ENCODE measurements at places on chromosomes 13 and 19.

DNA sequence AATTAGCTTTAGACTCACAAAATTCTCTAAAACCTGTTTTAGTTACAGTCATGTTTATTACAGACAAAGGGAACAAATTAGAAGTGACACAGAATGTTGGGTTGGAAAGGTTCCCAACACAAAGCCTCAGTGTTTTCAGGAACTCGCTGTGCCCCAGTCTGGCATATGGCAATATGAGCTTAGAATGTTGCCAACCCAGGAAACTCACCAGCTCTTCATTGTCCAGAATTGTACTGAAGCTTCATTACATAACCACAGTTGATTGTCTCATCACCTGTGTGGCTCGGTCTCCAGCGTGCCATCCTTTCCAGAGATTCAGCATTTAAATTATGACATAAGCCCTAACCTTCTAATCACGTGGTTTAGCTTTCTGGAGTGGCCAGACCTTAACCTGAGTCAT lies 19.1 kb downstream of the ZNF264 start:
- peak; percentile 96 for DNase-seq

DNA sequence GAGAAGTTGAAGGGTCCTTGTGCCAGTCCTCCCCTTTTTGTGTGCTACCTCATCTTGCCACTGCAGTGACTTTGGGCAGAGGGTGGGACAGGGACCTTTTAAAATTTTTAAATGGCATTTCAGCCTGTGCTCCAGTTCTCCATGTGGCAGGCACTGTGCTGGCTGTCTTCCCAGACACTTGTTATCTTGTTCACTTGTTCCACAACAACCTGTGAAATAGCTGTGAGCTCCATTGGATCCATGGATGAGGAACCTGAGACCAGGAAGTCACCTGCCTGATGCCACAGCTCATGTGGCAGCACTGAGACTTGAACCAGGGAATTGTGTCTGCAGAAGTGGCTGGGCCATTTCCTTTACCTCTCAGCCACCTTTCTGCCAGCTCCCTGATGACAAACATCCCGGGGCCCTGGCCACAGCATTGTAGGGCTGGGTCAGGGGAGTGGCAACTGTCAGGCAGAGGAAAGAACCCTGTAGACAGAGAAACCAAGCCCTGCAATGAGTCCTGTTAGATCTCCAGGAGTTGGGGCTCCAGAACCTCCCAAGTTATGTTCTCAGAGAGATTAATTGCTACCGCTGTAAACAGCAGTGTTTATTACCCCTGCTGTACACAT lies 6.4 kb downstream of the EGLN2 start:
- peak; percentile 47 for DNase-seq

DNA sequence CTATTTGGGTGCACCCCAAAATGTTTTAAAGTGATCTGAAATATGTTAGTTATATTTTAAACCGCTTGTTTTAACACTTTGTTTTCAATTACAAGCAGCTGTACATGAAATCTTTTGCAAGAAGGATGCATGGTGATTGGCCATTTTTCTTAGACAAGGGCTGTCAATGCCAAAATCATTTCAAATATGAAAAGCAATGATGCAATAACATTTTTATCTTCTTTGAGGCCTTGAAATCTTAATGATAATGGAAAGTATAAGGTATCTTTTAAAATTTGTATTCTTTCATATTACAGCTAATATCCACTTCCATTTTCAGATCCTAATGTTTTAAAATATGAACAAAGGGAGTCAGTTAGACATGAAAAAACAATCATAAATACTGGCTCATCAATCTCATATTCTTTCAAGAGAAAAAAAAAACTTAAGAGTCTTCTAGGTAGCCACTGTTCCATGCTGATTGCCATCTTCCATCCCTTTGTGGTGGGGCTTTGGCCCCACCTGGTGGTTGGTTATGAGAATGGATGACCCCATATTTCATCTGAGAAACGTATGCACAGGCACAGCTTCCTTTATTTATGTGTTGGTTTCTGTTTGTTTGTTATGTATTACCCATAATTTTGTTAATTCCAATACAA lies 330.3 kb upstream of the MIR17HG start:
- DNase-seq: peak; percentile 56

DNA sequence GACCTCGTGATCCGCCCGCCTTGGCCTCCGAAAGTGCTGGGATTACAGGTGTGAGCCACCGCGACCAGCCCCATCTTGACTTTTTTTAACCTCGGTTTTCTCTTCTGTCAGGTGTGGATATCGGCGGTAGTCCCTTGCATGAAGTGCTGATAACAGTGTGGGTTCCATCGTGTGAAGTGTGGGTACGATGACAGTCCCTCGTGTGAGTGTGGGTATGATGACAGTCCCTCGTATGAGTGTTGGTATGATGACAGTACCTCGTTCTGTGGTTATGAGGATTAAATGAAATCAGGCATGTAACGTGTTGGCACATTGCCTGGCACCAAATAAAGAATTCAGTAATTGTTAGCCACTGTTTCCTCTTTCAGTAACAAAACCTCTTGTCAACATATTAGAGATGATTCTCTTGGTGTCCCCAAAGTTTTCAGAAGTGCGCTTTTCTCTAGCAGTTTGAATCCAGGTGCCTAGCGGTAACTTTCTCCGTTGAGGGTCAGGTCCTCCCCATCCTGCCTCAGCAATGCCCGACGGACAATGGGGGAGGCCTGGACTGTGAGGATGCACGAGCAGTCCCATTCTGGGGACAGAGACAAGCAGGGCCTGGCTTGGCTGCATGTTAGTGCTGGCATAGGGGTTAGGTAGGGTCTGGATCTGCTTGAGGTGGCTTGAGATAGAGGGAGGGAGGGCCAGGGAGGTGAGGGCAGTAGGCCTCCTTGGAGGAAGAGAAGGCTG lies 15.3 kb downstream of the GATAD2A start:
- no peak for DNase-seq

- no peak for DNase-seq
Observed at GRCh38 chr19:39411081-39411831, 1.2 kb upstream of the PLEKHG2 start.

Measured in cerebellar cortex (tissue), 1 donor.